COR-L47 (cell line): ENCODE measurements at places on chromosomes 2 and 18.

DNA sequence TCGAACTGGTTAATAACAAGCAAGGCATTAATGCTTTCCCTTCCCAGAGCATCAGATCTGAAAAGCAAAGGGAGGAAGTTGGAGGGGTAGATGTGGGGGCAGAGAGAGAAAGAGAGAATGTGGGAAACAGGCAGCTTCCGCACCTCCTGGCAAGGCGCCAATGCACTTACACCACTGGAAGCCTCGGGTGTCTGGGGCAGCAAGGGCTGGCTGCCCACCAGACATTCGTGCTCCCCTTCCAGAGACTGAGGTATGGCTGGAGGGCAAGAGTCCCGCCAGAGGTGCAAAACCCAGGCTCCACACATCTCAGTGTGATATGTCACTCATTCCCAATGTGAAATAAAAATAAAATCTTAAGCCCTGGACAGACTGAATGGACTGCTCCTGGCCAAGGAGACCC lies 46.4 kb downstream of the TEX51 start:
- DNase-seq = no peak

DNA sequence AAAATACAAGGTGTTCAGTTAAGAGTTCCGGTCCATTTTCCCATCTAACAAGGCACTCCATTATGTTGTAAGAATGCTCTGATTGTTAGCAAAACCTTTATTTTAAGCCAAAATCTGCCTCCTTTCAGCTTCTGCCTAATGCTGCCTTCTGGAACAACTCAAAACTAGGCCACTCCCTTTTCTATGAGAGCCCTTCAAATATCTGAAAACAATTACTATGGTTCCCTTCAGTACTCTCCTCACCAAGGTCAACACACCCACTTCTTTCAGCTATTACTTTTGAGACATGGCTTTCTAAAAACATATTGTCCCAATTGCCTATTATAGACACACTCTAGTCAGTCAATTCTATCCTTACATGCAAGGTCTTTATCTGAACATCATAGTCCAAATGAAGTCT lies 429.4 kb downstream of the ERBB4 start:
- DNase-seq = no peak

DNA sequence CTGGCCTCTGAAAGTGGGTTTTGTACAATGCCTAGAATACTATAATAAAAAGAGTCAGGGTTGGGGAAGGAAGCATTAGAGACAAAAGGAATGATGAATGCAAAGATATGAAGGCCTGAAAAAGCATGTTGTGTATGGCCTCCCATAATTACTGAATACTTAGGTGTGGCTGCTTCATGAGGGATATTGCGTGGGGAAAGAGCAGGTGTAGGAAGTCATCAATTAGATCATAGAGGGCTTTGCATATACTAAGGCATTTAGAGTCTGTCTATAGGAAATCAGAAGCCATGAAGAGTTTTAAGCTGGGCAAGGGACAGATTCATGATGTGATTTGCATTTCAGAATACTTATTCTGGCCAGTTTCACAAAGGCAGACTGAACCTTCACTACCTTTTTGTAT lies 48.2 kb downstream of the NCOA1 start:
- DNase-seq = no peak

GRCh38 chr2:73759285-73759764 lies 20.6 kb downstream of the DUSP11 start:
- no peak for DNase-seq

- no peak for DNase-seq
These were observed 14.7 kb downstream of the CNTNAP5 start for GRCh38 chr2:124039762-124040291.

DNA sequence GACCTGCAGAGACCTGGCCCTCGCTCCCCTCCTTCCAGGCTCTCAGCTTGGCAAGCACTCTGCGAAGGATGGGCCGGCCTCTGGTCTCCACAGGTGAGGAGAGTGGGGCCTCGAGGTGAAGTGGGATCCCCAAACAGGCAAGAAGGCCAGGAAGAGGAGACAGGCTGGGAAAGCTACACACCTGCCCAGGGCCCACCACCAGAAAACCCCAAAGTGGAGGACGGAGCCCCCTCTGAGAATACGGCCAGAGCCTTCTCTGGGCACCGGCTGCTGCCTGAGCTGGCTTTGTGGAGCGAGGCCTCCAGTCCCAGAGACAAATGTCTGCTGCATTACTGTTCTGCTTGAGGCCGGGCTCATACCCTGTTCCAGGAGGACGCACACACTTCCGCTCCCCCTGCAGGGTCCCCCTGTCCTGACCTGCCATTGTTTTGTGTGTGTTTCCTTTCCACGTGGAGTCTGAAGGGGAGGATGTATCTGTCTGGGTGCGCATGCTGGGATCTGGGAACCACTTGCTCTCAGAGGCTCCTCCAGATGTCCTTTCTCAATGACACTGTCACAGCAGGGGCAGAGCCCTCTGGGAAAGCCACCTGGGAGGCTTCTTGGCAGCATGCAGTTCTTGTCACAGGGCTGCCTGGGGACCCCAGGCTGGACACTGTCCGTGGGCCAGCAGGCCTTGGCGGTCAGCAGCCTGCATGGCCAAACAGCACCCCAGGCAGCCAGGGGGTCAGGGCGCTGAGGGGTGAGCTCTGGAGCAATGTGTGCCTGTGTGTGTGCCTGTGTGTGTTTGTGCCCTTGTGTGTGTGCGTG lies 20.8 kb downstream of the KCNF1 start:
- peak; percentile 65 for DNase-seq

- no peak for DNase-seq
These were observed 48.2 kb downstream of the MTHFD2 start for GRCh38 chr2:74246496-74247195.

DNA sequence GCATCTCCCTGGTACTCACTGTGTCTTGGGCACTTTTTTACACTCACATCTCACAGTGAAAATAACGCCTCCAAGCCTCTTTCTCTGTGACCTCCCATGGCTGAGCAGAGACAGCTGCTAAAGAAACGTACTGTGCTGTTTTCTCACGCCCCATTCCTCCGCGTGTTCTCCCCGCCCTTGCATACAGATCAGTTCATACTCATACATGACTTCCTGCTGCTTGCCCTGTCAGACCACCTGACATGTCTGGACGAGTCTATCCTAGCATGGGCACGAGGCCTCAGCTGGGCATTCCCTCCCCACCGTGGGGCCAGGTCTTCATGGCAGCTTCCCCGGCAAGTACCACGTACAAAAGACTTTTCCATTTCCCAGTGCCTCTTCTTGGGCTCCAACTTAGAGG lies 21.2 kb upstream of the IL1A start:
- no peak for DNase-seq

DNA sequence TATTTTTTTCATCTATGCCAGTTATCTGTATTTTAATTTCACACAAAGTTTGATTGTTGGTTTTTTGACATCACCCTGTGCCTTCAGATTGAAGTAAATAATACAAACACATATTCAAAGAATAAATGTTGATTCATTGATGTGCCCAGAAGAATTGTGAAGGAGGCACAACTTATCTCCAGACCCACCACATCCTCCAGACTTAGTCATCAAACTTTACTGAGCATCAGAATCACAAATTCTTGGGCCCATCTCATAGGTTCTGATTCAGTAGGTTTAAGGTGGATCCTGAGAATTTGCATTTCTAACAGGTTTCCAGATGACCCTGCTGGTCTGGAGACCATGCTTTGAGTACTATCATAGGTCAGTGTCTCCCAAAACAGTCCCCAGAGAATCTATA lies 82.8 kb upstream of the PIK3C3 start:
- no peak for DNase-seq

GRCh38 chr2:70732766-70733645 lies 35.0 kb downstream of the ADD2 start:
- DNase-seq = no peak
